ENCODE measurements at places on chromosomes 5 and 9.

DNA sequence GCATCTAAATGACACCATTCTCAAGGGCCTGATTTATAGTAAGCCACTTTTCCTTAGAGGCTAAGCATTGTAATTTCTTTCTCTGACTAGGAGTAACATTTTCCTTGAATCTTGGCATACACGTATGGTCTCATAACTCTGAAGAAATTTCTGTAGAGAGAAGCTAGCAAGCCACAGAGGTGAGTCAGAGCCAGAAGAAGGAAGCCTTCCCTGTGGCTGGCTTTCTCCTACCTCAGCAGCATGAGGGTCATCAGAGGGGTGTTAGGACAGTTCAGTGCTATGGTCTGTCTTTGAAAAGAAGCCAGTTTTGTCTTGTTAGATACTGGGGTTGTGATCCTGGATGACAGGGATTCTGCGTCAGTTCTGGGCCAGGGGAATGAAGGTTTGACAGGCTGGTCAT, 3.2 kb downstream of the SNX30 start:
- peak; percentile 15 for DNase-seq

GRCh38 chr5:4758550-4758949, 381.6 kb upstream of the ADAMTS16 start:
- no peak for DNase-seq

DNA sequence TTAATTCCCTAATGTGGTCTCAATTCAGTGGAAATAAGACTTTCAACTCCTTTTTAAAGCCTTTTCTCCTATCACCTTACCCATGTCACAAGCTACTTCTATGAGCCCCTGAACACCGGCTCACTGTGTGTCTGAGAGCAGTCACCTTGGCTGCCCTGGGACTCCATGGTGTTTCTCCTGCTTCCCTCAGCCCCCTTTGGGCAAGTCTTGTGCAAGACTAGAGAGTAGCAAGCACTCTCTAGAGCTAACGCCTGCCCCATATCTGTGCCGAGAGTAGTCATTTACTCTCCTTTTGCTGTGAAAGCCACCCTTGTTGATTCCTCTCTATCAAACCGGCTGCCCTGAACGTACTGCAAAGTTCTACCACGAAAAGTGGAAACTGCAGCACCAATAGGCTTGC, 77.9 kb upstream of the DAB2 start:
- DNase-seq, result no peak

GRCh38 chr9:37010180-37010579, 23.9 kb downstream of the PAX5 start:
- no peak for DNase-seq

- DNase-seq, result peak; percentile 6
These were observed 1035.3 kb downstream of the CDH12 start for GRCh38 chr5:21817668-21818369.

GRCh38 chr9:37760416-37761161, 7.0 kb downstream of the TRMT10B start:
- DNase-seq, result no peak

GRCh38 chr5:141439411-141440141, 9.3 kb downstream of the PCDHGA12 start:
- DNase-seq, result no peak

DNA sequence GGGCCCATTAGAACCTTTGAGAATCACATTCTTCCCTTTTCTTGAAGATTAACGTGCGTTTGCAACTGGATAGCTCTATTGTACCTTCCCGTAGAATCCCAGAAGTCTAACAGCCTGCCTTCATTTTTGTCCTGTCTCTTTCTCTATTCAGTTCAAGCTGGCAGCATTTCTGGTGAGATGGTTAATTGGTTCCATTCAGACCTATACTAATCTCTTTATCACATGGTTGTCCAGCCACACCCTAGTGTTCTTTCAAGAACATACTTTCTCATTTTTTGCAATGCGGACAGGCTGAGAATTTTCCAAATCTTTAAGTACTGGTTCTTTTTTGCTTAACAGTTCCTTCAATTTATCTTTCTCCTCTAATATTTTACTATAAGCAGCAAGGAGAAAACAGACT, 26.0 kb downstream of the NUTM2F start:
- DNase-seq, result no peak

DNA sequence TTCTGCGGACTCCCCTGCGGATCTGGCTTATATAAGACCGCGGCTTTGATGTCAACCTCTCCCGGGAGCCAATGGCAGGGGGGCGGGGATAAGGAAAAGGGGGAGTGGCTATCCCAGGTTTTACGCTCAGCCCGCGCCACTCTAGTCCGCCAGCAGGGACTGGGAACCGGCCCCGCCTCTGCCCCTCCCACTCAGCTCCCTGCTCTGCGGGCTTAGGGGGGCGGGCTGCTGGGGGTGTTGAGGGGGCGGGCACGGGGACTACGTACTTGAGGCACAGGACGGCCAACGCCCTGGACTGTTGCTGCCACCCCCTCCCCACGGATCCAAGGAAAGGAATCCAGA, at the start of gene HAND1:
HAND1 (minus strand) TSS at position 4 of the 342 bp plus-strand sequence. CDS start 219 bp downstream, outside the sequence.
- peak; percentile 79 for DNase-seq

- DNase-seq, result no peak
These were observed 79.3 kb upstream of the LRRTM2 start for GRCh38 chr5:138954257-138955012.

DNA sequence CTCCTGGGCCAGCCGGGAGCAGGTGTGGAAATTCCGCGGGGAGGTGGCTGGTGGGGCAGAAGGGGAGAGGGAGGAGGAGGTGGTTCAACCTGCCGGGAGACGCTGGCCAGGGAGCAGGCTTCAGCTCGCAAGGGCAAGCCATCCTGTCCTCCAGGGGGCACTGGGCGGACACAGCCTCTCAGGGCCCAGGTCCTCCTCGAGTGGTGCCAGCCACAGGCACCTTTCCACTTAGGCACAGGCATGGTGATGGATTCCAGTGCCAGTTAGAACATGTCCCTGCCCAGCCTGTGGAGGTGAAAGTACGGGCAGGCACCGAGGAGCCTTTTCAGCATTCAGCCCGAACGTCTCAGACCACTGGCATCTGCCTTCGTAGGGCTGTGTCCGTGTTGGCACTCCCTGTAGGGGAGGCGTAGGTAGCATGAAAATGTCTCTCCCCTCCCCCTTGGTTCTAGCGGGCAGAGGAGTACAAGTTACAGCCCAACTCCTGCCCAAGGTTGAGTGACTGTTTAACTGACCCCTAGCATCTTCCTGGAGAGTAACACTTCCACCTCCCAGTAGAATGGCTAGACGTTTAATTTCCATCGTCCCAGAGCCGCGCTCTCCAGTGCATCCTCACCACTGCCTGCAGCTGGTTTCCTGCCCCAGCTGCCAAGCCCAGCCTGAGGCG, 48.9 kb downstream of the DAB2IP start:
- peak; percentile 85 for DNase-seq

- no peak for DNase-seq
These were observed 77.5 kb downstream of the SPATA31C2 start for GRCh38 chr9:88060746-88061145.

- peak; percentile 23 for DNase-seq
These were observed 141.2 kb upstream of the IER5L start for GRCh38 chr9:129319076-129319937.

DNA sequence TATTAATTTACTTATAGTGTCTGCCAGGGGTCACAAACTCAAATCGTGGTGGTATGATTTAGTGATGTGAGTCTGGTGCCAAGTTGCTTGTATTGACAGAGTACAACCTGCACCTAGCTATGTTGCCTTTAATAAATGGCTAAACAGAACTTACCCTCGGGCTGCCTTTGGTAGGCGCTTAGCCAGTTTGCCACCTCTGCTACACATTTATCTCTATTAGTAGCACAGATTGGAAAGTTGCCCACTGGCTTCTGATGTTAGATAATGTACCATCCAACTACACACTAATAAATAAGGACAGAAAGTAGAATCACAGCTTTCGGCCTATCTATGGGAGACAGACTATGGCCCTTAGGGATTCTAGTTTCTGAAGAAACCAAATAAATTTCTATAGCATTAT, 368.4 kb downstream of the MAN2A1 start:
- no peak for DNase-seq

GRCh38 chr5:18495157-18495556, 860.9 kb downstream of the TAF11L14 start:
- no peak for DNase-seq

- DNase-seq, result no peak
These were observed 10.4 kb downstream of the LRRC14B start for GRCh38 chr5:201672-202071.

DNA sequence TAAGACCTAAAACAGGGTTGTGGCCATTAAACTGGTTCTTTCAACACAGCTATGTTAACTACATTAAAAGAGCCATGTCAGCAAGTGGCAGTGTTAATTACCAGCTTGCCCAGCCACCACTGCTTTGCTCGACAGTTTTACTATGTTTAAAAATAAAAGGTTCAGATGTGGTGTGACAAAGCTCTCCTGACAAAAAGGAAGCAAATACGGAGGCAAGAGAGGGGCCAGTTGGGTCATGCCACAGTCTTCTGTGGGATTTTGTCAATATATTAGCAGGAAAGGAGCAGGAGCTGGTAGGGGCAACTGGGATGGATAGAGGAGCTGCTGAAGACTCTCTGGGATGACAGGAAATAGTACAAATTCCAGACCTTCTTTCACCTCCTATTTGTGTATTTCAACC, 113.5 kb upstream of the PCA3 start:
- no peak for DNase-seq

DNA sequence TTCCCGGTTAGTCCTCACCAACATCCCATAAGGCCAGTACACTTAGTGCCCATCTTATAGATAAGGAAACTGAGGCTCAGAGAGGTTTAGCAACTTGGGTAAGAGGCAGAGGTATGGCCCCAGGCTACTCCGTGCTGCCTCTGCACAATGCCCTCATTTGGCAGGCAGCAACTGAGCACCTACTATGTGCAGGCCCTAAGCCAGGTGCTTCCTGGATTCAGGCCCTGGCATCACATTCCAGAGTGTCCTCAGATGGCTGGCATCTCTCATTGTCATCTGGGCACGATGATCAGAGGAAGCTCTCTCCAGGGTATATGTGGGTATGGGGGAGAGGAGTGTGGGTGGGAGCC, 53.8 kb upstream of the PSD2 start:
- DNase-seq, result no peak

DNA sequence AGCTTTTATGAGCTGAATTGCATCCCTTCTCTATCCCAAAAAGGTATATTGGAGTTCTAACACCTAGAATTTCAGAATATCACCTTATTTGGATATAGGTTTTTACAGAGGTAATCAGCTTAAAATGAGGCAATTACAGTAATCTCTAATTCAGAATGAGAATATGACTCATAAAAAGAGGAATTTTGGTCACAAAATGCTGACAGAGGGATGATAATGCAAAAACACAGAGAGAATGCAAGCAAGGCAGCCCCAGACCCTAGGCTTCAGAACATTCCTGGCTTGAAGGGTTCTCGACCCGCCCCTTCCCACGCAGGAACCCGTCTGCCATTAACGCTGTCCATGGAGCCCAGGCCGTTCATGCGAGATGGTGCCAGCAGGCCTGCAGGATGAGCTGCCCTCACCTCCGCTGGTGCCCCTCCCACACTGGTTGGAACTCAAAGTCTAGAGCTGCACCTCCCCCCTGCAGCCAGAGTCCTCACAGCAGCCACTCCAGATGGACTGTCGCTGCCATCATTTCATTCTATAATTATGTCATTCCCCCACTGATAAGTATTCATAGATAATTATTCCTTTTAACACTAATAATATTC, 1173.4 kb upstream of the ACO1 start:
- DNase-seq, result no peak

DNA sequence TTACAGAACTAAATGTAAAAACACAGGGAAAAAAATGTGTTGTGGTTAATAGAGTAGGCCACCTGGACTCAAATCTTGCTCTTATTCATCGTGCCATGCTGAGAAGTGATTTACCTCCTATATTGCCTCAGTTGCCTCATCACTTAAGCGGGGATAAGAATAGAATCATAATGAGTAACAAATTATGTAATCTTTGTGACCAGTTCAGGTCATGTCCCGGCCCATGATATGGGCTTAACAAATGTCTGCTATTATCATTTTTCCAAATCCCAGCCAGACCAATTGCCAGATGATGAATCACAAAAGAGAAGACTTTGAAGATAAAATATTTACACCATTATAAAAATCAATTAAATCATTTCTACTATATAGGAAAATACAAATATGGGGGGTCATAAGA, 89.8 kb downstream of the CDH6 start:
- no peak for DNase-seq

GRCh38 chr5:174947548-174947947, 223.2 kb downstream of the MSX2 start:
- no peak for DNase-seq

DNA sequence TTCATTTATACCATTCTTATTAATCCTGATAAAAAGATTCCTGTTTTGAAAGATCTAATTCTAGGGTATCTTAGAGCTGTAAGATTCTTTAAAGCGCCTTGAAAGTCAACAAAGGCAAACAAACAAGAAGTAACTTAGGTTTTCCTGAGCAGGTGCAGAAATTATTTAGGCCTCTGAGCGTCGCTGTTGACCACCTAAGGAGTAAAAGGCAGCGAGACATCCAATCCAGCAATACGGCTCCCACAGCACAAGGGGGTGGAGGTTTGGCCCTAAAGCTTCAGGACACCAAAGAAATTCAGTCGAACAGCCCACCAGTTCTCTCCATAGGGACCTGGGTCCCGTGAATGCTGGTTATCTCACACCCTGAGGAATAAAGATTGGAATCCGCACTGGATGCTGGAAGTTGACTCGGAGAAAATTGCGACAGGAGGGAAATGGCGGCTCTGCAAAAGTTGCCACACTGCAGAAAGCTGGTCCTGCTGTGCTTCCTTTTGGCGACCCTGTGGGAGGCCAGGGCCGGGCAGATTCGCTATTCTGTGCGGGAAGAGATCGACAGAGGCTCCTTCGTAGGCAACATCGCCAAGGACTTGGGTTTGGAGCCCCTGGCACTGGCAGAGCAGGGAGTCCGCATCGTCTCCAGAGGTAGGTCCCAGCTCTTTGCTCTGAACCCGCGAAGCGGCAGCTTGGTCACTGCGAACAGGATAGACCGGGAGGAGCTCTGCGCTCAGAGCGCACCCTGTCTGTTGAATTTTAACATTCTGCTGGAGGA, at the start of gene PCDHGA2:
PCDHGA2 (plus strand) TSS at position 223 of the 769 bp plus-strand sequence.
- DNase-seq, result peak; percentile 55

DNA sequence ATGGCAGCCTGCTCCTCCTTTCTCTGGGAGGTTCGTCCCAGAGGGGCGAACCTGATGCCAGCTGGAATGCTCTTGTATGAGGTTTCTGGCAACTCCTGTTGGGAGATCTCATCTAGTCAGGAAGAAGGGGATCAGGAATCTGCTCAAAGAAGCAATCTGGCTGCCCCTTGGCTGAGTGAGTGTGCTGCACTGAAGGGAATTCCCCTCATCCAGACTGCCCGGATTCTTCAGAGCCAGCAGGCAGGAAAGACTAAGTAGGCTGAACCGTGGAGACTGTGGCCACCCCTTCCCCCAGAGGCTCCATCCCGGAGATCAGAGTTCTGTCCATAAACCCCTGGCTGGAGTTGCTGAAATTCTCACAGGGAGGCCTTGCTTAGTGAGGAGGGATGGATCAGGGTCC, 476.0 kb downstream of the CSNK1G3 start:
- no peak for DNase-seq

DNA sequence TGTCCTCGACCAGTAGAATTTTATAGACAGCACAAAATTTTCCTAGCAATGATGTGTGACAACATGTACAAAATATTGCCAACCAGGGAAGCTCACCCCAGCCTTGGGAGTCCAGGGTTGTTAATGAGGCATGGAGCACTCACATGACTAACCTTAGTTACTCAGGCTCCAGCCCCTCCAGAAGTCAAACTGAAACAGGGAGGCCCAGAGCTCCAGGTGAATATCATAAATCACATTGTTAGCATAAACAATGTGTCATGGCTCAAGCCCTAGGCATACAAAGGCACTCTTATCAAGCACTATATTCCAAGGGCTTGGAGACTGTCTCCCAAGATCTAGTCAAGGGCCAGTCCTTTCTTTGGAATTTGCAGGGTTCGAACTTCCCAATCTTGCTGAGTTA, 44.4 kb downstream of the TNFAIP8 start:
- DNase-seq, result no peak
